ENCODE measurements at places on chromosomes 3 and 15.

DNA sequence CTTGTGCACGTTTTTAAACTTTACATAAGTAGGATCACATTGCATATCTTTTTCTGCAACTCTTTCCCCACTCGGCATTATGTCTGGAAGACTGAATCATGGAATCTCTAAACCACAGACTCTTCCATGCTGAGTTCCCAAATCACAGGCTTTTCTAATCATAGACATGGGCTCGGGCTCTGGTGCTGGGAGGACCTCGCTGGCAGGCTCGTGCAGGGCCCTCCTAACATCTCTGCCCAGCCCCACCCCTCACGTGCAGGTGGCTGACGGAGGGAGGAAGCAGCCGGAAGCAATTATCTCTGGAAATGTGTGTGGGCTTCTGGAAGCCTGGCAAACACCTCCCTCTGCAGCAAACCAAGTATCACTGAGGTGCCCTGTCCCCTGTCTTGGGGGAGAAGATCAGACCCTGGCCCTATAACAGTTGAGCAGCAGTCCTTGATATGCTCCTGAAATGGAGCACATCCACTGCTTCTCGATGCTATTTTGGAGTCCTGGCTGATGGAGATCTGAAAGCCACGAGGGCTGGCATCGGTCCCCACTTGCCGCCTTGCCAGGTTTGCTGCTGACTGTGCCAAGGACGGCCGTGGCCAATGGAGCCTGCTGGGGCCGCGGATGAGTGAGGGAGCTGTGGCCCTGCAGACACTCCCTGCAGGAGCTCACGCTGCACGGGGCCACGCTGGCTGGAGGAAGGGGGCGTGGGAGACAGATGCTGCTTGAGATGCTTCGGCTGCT is 4.4 kb upstream of the IQSEC1 start:
- peak; percentile 82 for DNase-seq

DNA sequence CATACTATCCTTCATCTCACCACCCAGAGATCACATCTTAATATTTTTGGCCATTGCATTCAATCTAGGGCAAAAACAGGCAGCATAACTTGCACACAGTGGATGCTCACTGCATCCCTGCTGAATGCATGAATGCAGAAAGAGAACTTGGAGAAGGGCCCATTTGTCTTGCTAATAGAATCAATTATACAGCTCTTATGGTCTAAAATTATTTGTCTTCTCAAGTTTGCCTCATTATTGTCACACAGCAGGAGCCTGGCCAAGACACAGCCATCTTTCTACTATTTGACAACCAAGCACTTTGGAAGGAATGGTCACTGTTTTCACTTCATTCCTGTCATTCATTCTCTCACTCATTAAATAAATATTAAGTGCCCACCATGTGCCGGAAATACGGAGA is 1.2 kb upstream of the ARHGEF26 start:
- DNase-seq, result peak; percentile 46

- DNase-seq, result peak; percentile 15
These were observed 37.8 kb upstream of the USP3 start for GRCh38 chr15:63466378-63467192.

- no peak for DNase-seq
These were observed 267.8 kb downstream of the RAP2B start for GRCh38 chr3:153429821-153430220.

DNA sequence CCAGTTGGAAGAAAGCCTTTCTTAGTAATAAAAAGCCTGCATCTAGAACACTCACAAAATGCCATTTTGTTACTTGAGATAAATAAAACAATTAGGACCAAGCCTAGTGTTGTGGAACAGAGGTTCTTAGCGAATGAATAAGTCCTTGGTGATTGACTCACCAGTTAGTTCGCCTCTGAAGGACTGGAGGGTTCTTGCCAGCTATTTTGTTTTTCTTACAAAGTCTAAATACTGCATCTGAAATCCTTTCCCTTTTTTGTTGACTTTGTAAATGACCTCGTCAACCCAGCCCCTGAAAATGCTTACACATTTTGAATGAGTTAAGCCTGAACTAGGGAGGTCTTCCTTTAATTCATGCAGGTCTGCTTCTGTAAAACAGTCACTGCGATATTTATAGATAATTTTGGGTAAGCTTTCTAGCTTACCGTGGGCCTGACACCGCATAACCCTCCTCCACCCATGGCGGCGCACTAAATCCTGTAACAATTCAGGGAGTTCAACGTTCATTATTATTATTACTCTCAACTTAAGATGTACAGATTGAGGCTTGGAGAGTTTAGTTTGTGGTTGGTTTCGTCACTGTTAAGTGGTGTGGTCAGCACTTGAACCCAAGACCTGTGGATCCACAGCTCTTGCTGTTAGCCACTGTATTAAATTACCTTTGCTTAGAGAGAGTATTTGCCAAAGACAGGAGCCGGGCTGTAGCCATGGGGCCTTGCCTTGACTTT is 45.0 kb upstream of the SACM1L start:
- DNase-seq, result no peak

GRCh38 chr3:160480931-160481330 is 31.3 kb upstream of the TRIM59 start:
- DNase-seq, result no peak

- no peak for DNase-seq
These were observed 206.1 kb downstream of the TIGIT start for GRCh38 chr3:114499976-114500375.

DNA sequence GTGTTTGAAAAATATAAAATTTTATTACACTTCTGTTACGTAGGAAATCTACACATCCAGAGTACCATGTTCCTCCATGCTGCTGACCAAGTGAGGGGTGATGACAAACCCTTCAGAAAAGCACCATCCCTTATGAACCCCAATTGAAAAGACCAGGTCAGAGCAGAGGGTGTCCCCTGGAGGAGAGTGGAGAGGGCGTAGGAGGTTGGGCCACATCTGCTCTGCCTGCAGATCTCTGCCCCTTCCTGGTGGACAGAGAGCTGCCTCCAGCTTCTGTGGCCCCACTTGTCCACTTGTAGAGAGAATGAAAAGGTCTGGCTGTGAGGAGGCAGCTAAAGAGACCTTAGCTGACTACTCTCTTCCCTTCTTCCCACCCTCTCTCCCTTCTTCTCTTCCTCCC is 55.5 kb downstream of the GLDN start:
- no peak for DNase-seq

DNA sequence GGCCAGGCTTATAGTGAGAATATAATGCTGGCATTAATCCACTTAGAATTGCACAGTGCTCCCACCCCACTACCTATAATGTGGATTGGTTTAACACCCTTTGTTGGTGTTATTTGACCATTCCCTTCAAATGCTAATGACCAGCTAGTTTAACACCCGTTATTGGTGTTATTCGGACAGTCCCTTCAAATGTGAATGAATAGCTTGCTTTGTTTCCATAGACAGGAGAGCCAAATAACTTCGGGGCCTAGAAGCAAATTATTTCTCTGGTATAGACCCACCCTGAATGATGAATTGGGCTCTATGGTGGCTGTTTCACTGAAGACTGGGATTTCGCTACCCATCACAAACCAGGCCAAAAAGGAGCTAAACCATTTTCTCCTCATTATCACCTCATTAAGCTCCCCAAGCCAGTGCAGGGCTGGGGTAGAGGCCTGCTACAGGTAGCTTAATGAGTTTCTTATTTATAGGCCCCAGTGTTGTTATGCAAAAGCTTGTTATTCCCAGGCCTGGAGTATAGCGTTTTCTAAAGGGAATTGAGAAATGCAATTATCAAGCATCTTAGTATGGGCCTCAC is 494.1 kb upstream of the DPH6 start:
- no peak for DNase-seq

GRCh38 chr3:64541803-64542202 is 146.0 kb downstream of the ADAMTS9 start:
- DNase-seq, result no peak

DNA sequence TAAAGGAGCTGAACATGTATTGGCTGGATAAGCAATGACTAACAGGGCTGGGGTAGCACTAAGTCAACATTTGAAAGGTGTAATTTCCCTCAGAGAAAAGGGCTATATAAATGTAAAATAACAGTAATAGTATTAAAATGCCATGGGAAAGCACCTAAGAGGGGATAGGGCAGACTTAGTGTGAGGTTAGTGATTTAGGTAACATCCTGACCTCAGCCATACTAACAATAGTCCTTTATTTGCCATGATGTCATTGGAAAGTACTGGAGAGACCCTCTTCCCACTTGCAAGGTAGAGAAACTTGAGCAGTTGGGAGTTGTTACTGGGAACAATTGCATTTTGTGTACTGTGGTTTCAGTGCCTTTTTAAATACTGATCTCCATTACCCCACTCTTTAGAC is 103.4 kb downstream of the LSAMP start:
- DNase-seq, result no peak

DNA sequence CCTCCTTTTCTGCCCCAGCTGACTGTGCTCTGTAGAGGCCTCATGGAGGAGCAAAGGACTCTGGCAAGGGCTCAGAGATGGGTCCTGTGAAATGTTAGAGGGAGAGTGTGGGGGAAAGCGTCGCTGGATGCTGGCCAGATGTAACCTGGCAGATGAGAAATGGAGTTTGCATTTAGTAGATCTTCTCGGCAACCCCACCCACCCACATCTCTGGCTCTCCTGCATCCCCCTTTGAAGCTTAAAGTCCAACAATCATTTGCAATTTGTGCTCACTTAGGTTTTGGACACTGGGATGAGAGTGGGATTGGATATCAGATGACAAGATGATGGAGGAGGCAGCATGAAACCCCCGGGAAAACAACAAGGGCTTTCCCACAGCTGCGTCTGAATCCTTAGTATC is 523.6 kb upstream of the MCTP2 start:
- DNase-seq, result no peak

GRCh38 chr3:44584646-44585501 is at the start of gene ZNF660:
Gene ZNF660 (plus strand): TSS chr3:44584964. CDS start chr3:44594194, 9,230 bp downstream.
- DNase-seq, result peak; percentile 89

DNA sequence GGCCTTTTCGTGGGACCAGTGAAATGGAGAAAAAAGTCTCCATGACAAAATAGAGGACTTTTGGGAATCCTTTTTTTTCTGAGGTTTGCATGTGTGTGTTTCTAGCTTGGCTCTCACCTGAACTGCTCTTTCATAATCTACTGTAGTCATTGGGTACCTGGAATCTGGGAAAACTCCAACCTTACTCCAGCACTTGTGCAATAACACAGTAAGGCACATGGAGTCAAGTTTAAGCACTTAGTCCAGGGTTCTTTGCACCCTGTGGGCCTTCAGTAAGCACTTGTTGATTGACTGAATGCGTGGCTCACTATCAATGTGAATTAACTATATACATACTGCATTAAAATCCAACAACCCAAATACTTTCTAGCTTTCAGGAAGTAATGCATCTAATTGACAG is 299.5 kb downstream of the ZBTB20 start:
- DNase-seq, result no peak

- no peak for DNase-seq
These were observed 338.5 kb upstream of the KCNH8 start for GRCh38 chr3:18809640-18810305.

GRCh38 chr3:123337948-123338619 is 110.8 kb downstream of the ADCY5 start:
- DNase-seq, result no peak

- no peak for DNase-seq
These were observed 226.1 kb upstream of the TTC14 start for GRCh38 chr3:180375831-180376230.

DNA sequence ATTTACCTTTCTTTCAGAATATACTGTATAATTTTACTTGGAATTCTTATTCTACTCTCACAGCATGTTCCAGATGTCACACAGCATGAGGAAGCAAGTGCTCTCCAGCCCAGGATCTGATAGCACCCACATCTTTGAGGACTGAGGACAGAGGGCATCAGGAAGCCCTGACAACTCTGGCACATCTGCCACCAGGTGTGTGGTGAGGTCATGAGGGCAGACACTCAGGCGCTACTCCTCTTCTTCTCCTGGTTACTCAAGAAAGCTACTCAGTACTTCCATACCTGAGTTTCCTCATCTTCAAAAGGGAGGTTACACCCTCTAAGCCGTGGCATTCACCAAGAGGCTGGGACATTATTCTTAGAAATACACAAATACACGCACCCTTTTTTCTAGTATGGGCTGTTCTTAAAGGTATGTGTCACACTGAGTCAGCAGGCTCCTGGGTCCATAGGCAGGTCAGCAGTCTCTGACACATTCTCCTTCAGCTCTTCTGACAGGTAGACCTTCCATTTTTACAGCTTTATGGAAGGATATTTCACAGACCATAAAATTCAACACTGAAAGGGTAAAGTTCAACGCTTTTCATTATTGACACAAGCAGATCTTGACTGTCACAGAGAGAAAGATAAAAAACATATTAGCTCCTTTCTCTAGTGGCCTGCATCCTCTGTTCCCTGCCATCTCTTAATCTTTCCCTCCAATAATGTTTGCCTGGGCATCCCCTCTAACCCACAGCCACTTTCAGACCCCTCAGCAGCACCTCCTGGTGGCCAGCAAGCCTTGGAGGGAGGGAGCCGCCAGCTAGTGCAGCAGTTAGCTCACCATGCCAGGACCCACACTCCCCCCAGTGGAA is 103.2 kb upstream of the TJP1 start:
- peak; percentile 37 for DNase-seq

DNA sequence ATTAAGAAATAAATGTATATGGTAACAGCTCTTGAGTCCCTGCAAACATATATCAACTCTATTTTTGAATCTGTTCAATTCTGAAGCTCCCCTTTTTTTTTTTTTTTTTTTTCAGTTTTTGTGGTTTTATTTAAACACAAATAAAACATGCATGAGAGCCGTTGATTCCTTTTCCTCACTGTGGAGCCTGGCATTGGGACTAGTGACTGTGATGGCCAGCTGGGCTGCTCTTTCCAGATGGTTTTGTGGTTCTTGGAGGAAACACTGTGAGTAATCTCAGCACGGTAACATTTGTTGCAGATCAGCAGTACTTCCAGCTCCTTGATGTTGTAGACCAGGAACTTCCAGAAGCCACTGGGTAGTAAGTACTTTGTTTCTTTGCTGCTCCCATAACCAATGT is 15.9 kb downstream of the EMC7 start:
- no peak for DNase-seq

DNA sequence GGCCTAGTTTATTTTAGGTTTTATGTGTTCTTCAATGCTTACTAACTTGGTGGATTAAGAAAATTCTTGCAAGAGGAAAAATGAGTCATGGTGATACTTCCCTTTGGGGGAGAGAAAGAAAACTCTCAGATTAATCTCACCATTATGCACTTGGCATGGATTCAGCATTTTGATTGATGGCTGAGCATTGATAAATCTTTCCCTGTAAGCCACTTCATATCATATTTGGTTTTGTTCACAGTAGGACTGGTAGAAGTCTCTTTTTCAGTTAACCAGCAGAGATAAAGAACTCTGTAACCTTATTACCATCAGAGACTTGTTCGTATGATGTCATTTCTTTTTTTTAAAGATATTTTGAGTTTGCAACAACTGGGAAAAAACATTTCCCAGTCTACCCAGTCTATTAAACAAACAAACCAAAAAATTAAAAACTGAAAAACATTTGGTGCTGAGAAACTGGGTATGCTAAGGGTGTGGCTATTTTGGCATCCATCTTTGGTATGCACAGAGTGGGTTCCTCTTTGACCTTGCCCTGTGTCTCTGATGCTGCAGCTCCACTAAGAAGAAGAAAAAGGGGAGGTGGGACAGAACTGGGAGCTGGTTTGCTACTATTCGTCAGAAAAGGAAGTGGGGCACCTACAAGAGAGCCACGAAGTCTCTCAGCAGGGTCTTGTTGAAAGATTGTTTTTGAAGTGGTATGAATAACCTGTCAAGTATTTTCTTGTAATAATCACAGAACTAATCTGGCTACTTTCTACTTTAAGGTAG is 17.2 kb downstream of the TMOD3 start:
- no peak for DNase-seq

- DNase-seq, result no peak
These were observed 20.4 kb downstream of the STARD5 start for GRCh38 chr15:81303244-81304225.

All from NCI-H1417 (cell line).